ENCODE measurements at places on chromosomes 16 and 17. TPM values are rescaled to one million over a fixed set of nuclear protein-coding genes. Genes with fewer than 3 reads are reported as not detected.
A peak's percentile ranks its signal among the peaks of the same experiment; 100 is the strongest.

HNF1B gene
- total RNA-seq, result not detected

GRCh38 chr17:6350806-6351205 lies 84.1 kb downstream of the AIPL1 start:
- DNase-seq, result peak; percentile 39

DNA sequence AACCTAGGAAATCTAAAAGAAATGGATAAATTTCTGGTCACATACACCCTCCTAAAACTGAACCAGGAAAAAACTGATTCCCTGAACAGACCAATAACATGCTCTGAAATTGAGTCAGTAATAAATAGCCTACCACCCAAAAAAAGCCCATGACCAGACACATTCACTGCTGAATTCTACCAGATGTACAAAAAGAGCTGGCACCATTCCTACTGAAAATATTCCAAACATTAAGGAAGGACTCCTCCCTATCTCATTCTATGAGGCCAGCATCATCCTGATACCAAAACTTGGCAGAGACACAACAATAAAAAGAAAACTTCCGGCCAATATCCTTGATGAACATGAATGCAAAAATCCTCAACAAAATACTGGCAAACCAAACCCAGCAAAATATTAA lies 52.9 kb downstream of the TTC19 start:
- DNase-seq, result no peak

DNA sequence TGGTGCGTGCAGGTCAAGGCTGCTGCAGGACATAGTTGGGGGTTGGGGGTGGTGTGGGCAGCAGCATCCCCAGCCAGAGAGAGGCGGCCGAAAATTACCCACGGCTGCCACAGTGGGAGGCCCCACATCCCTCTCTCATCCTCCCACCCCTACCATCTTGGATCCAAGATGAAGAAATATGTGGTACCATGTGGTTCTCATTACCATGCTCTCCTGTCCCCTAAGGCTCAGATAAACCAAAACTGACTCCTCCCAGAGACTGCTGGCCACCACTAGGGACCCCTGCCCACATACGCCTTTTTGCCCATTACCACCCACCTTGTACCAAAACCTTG lies 120.4 kb downstream of the HIC1 start:
- DNase-seq, result no peak

GRCh38 chr17:55157165-55157564 lies 107.6 kb upstream of the HLF start:
- DNase-seq, result no peak

WNK4 gene
- total RNA-seq, result not detected

GRCh38 chr17:36817483-36818048 lies 119.7 kb upstream of the LHX1 start:
- peak; percentile 67 for DNase-seq

PHOSPHO1 gene
- total RNA-seq, result 1.8 TPM

DNA sequence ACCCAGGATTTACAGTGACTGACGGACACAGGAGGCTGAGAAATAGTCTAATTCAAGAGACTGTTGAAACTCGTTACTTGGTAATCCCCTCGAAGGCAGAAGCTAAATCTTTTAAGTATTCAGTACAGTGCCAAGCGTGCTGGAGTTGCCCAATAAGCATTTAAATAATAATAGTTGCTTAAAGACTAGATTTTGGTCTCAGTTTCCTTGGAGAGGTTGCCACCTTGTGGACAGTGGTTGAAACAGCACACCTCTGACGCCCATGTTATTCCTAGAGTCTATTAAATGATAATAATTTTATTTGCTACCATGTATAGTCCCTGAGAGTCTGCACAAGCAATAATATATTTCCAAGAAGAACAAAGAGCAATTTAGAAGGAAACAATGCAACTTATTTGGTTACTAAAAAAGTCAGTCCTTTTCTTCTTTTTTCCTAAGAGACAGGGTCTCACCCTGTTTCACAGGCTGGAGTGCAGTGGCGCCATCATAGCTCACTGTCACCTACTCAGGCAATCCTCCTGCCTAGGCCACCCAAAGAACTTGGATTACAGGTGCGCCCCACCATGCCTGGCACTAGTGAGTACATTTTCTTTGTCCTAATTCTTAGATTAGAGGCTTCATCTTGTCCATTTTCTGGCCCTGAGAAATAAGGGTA lies 138.0 kb upstream of the NUDT7 start:
- no peak for DNase-seq

SCIMP gene
- 7.6 TPM for total RNA-seq

DNA sequence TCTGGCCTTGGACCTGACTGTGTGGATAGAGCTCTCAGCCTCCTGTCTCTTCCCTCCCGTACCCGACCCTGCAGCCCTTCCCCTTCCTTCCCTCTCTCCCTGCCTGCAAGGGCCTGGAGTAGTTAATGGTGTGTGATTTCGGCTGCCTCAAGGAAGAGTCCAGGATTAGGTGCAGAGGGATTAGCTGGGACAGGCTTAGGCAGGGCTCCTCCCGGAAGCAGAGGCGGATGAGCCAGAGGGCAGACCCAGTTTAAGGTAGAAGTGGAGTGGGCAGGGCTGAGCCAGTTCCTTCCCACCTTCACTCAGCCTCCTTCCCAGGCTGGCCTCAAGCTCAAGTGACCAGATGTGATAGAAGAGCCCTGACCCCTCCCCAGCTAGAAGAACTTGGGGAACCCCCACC lies 16.8 kb downstream of the GUCY2D start:
- DNase-seq, result peak; percentile 59

DNA sequence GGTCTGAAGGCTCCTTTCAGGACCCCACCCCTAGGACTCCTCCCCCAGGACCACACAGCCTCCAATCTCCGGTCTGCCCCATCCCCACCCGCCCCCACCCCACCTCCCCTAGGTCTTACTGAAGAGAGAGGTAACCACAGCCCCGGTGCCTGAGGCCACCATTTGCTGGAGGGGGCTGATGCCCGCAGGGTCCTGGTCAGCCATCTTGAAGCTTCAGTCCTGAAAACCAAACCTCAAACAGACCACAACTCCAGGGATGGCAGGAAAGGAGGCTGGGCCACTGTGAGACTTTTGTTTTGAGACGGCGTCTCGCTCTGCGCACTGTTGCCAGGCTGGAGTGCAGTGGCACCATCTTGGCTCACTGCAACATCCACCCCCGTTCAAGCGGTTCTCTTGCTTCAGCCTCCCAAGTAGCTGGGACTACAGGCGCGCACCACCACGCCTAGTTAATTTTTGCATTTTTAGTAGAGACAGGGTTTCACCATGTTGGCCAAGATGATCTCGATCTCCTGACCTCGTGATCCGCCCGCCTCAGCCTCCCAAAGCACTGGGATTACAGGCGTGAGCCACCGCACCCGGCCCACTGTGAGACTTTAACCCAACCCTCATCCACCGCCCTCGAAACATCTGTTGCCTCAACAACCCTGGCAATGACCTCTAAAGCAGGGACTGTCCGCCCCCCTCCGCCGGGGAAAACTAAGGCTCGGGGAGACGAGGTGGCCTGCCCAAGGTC lies 1.1 kb downstream of the SLC25A39 start:
- DNase-seq, result no peak

C16orf92 gene
- not detected for total RNA-seq

DNA sequence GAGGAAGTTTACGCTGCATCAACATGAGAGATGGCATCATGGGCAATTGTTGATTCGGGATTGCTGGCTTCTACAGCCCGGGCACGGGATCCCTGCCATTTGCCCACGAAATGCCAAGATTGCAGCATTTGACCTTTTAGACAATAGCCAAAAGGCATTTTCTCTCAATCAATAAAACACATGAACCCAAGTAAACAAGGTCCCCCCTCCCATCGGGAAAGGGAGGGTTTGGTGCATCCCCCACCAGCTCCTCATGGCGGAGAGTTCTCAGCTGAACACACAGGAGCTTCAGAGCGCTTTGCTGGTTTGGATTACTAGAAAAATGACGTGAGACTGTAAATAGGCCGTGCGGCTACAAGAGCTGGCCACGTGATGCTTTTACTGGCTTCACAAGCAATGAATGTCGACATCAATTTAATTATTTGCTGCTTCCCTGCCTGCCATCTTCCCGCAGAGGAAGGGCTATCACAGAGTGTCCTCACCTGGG lies 147.6 kb downstream of the C16orf95 start:
- no peak for DNase-seq

DNA sequence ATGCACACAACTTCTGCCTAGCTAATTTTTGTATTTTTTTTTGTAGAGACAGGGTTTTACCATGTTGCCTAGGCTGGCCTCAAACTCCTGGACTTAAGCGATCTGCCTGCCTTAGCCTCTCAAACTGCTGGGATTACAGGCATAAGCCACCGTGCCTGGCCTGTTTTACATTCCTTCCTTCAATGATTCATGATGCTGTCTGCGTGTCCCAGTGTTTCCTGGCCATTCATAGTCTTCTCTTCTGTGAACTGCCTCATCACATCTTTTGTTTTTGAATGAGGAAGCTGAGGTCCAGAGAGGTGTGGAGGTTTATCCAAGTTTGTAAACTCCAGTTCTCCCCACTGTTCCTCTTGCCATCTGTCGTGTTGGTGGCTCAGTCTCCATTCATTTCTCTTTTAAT lies 64.5 kb upstream of the MED9 start:
- no peak for DNase-seq

WFDC1 gene
- 1.4 TPM for total RNA-seq
